ENCODE measurements at places on chromosomes 6 and 20.

GRCh38 chr6:163414946-163415619 is 565 bp downstream of the QKI start:
- DNase-seq: peak; percentile 56

GRCh38 chr6:135228486-135228885 is 47.4 kb downstream of the MYB start:
- no peak for DNase-seq

DNA sequence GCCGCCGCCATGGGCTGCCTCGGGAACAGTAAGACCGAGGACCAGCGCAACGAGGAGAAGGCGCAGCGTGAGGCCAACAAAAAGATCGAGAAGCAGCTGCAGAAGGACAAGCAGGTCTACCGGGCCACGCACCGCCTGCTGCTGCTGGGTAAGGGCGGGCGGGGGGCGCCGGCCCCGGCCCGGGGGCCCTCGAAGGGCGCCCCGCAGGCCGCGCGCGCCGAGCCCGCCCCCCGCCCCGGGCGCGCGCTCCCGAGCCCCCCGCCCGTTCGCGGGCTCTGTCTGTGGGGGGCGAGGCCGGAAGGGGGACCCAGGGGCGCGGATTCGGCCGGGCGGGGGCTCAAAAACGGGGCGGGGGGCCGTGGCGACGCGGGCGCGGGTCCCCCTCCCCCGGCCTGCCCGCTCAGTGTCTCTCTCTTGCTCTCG is 39.2 kb downstream of the GNAS start:
- DNase-seq: peak; percentile 64

- DNase-seq: no peak
These were observed 170.2 kb downstream of the ZDHHC14 start for GRCh38 chr6:157551041-157551832.

DNA sequence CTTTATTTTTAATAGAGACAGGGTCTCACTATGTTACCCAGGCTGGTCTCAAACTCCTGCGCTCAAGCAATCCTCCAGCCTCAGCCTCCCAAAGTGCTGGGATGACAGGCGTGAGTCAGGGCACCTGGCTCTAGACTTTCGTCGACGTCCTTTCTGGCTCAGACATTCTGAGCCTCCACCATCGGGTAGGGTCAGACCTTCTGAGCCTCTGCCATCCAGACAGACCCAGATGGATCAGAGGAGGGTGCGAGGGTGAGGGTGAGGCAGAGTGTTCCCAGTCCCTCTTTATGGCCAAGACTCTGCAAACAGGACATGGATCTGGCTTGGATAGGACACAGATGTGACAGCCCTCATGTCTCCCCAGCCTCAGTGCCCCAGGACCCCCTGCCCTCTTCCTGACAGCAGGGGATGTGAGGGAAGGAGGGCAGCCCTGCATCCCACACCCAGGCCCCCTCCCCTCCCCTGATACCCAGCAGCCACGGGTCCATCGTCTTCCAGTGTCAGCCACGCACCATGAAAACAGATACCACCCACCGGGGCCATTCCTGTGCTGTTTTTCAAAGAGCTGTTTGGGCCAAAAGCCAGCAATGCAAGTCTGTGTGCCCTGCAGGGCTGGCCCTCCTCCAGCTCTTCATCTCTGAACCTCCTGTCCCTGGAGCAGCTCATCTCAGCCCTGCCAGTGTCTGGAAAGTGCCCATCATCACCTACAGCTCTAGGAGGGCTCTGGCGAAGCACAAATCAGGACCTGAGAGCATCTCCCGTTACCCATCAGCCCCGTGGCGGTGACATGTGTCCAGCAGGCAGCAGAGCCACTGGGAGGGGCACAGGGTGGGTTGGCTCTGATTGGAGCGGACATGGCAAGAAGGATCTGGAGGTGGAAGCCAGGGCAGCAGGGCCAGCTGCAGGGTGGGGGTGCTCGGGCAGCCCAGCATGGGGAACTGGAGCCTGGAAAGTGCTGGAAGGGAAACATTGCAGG is 208.4 kb downstream of the PREX1 start:
- DNase-seq: no peak
